Renal cortical epithelial cell (primary cell): ENCODE measurements at places on chromosomes 5 and 9.

DNA sequence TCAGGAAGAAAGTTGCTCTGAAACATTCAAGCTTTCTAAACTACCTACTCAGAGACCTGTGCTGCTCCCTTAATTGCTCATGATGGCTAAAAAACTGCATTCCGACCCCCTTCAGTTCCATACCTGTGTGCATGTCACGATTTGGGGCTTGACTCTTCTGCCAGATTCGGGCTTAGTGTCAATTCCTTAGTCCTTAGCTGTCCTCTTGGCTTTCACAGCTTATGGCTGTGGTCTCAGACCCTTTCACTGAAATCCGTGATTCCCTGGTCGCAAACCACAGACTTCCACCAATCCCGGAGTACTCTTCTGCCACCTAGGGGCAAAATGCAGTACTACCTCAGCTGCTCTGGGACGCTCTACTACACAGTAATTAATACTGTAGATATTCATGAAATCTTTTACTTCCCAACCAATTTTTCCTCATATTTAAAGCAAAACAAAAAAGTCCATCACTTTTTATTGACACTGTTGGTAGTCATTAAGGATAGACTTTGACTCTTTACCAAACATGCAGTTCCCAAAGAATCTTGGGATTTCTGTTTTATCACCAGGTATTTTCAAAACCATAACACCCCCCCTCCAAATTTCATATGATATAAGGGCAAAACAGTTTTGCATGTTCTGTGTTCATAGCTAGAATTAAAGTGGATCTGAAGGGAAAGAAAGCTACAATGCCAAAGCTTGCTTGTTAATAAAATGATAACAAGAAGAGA lies 617.4 kb downstream of the SLCO4C1 start:
- DNase-seq: peak; percentile 56

DNA sequence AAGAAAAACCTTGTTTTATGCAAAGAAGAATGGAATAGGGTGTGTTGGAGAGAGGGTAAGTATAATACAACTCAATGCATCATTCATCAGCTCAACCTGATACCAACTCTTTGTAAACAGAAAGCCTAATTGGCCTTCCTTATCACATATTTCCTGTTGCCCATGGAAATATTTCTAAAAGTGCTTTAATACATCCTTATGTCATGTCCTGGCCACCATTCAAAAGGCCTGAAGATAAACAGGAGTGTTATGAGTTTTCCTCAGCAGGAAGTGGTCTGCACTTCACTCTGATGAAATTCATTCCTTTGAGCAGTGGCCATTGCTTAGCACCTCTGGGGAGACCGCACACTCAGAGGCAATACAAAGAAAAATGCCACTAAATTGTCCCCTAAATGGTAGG lies 511.2 kb downstream of the SEMA5A start:
- DNase-seq: no peak

DNA sequence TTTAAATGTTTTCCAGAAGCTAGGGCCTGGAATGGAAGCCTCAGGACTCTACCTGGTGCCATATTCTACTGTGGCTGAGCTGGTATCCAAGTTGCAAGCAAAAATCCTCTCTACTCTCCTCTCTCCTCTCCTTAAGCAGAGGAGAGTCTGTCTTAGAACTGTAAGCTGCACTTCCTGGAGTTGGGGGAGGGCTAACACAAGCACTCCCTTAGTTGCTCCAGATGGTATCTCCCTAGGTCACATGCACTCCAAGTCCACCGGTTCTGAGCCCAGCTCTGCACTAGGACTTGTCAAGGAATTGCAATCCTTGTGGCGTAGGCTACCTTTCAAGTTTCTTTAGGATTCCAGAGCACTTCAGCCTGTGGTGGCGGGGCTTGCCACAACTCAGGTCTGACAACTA lies 513.9 kb upstream of the RGMB start:
- no peak for DNase-seq

GRCh38 chr5:170152767-170153166 lies 47.1 kb downstream of the FOXI1 start:
- no peak for DNase-seq

- DNase-seq: no peak
Measured at GRCh38 chr9:129111528-129112151, 425 bp downstream of the PTPA start.

- DNase-seq: no peak
Measured at GRCh38 chr9:129868023-129868871, 33.0 kb downstream of the USP20 start.

GRCh38 chr9:96078897-96079490 lies 203.5 kb downstream of the ERCC6L2 start:
- no peak for DNase-seq

- DNase-seq: no peak
Measured at GRCh38 chr5:112693301-112693700, 44.4 kb upstream of the APC start.

DNA sequence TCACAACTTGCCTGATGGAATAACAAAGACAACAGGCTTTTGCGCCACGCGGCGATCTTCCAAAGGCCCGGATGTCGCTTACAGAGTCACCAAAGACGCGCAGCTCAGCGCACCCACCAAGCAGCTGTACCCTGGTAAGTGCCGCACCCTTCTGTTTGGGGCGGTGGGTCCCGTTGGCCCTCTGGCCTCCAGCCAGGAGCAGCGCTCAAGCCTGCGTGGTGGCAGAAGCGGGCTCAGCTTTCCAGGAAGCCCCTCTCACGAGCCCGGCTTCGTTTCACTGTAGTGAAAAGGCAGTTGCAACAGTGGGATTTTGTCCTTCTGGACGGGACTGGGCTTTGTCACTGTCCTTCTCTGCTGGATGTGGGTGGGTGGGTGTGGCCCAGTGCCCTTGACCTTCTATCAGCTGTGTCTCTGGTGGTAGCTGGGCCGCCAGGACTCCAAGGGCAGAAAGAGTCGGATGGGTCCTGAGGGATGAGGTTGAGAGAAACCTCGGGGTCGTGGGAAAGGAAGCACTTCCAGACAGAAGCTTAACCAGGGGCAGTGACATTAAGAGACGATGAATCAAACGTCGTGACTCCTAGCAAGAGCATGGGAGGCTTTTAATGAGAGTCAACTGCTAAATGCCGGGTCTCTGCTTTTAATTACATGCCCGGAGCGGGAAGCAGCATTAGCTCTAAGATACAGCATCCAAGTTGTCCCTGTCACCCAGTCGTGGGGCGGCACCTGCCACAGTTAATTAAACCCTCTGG lies 49.5 kb downstream of the COL5A1 start:
- no peak for DNase-seq

GRCh38 chr9:72305102-72305546 lies 59.9 kb downstream of the ZFAND5 start:
- DNase-seq: peak; percentile 85

GRCh38 chr5:4995014-4995413 lies 145.1 kb upstream of the ADAMTS16 start:
- DNase-seq: peak; percentile 95

GRCh38 chr5:74631081-74631953 lies 9.2 kb downstream of the ENC1 start:
- DNase-seq: no peak

DNA sequence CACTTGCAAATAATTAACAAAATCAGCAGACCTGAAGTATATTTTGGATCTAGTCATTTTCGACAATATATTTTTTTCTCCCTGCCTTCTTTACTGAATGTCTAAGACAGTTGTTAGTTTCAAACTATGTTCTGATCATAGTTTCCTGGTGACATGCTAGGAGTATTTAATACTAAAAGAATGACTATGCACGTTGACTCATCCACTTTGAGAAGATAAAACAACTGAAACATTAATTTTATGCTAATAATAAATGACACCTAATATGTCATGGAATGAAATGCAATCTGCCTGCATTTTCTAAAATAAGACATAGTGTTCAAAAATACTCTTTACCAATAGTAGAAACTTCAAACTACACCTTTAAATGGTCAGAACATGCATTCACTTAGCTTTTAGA lies 2123.7 kb upstream of the C9orf72 start:
- DNase-seq: no peak

DNA sequence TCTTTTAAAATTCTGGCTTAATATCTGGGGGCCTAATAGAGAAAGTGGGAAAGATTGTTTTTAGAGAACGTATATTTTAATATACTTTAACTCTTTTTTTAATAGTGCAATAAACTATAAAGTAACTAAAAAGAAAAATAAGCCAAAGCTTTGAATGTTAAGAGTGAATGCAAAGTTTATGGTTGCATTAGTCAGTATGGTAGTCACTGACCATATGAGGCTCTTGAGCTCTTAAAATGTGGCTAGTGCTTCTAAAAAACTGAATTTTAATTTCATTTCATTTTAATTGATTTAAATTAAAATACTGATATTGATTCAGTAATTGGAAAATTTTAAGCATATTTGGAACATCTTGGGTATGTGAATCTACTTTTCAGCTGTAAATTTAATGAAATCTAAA lies 310.7 kb downstream of the PJA2 start:
- DNase-seq: no peak

GRCh38 chr5:149151717-149152116 lies 10.4 kb downstream of the ABLIM3 start:
- DNase-seq: peak; percentile 61

- no peak for DNase-seq
Measured at GRCh38 chr9:95497772-95498171, 19.0 kb downstream of the PTCH1 start.

DNA sequence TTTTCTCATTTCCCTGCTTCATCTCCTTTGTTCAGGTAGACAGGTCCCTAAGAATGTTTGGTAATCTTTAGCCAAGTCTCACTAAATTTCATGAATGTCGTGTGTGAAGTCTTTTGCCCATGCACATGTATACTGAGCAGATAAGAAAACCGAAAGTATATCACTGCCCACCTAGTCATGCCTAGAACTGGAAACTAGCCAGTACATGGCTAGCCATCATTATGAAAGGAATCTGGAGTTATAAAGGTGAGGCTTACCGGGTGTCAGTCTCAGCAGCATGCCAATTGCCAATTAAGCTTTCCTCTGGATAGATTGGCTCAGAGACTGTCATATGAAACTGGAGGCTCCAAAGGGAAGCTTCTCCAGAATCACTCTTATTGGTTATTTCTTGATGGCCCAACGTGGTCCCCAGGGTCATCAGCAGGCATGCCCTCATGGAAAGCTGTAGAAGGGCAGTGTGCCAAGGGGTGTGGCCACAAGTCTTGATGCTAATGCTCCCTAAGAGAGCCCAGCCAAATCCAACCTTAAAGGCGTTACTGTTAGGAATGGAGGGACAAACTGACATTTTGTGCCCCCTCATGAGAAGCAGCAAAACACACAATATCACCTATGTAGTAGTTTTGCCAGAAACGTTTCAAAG lies 307.3 kb upstream of the PIK3R1 start:
- DNase-seq: no peak

- DNase-seq: no peak
Measured at GRCh38 chr9:970151-970996, 6.1 kb upstream of the DMRT3 start.

DNA sequence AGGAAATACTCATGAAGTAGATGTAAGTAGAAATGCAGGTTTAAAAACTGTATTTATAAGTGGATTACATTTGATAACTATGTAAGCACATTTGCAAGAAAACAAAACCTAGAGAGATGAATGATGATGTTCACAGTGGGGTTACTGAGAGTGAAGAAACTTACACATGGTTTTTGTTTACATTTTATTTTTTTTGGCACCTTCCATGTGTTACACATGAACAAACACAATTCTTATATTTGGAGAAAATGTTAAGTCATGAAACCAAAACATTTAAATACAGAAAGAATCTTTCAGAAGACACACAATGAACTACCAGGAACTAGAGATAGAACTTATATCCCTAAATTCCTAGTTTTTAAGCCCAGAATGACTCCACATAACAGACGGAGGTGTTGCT lies 51.5 kb upstream of the SPATA31E1 start:
- DNase-seq: no peak

GRCh38 chr5:173672891-173673290 lies 56.4 kb upstream of the BOD1 start:
- DNase-seq: no peak

GRCh38 chr9:78001946-78002731 lies 29.5 kb downstream of the GNAQ start:
- DNase-seq: no peak

- DNase-seq: no peak
Measured at GRCh38 chr9:95609426-95609825, 92.7 kb upstream of the PTCH1 start.

DNA sequence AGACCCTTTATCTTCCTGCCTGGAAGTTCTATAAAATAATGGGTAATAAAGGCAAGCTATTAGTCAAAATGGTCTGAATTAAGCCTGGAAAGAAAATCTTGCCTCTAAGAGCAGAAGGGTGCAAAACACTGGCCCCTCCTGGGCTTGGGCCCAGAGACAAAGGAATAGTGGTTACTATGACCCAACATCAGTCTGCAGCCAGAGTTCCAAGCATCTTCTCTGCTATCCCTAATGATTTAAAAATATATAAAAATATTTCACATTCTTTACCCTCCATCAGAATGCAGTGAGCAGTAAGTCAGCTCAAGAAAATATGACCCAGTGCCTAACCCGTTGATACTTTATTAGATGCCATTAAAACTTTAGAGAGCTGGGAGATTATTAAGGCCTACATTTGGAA lies 14.7 kb downstream of the TNFAIP8 start:
- no peak for DNase-seq

- DNase-seq: no peak
Measured at GRCh38 chr9:131702911-131703310, 37.0 kb downstream of the RAPGEF1 start.

DNA sequence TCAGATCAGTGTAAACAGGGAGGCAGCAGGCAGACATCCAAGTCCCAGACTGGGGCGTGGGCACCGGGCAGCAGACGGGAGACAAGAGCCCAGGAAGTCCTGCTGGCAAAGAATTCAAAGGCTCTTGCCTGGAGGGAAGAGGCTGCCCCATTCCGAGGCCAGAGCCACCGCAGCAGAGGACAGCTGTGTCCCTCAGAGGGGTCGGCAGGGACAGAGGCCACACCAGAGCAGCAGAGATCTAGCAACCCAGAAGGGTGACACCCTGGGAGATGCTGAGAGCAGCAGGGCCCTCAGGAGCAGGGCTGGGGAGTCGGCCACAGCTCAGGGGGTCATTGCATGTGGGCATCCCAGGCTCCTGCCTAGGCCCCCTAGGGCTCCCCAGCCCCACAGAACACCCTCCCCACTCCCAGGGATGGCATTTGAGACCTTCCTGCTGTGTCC lies 29.1 kb downstream of the ADAMTS2 start:
- DNase-seq: no peak

GRCh38 chr5:17816944-17817343 lies 182.7 kb downstream of the TAF11L14 start:
- no peak for DNase-seq

DNA sequence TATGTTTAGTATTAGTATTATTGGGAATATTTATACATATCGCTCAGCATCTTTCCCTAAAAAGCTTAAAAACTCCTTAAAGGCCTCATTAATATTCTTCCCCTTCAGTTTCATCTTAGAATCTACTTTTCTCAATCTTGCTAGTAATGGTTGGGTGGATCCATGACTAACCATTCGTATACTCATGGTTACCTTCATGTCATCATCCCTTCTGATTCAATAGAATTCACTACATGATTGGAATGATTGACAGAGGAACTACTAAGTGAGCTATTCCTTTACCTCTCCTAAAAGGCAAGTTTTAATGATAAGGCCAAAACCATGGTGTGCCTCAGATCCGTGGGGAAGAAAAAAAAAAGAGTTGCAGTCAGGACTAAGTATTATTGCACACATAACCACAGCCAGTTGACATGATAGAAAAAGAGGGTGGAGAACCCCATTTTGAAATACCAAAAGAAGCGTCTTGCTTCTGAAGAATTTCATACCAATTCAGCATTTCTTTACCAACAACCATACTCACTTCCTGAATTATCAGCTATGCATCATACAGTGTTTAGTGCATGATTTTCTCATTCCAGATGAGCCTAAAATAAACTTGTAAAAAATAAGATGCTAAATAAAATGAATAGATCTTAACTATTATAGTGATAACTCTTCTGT lies 624.6 kb downstream of the PDE4D start:
- DNase-seq: peak; percentile 43
